Upper lobe of left lung (tissue), 6 donors: ENCODE measurements at places on chromosomes 6 and 20.

DNA sequence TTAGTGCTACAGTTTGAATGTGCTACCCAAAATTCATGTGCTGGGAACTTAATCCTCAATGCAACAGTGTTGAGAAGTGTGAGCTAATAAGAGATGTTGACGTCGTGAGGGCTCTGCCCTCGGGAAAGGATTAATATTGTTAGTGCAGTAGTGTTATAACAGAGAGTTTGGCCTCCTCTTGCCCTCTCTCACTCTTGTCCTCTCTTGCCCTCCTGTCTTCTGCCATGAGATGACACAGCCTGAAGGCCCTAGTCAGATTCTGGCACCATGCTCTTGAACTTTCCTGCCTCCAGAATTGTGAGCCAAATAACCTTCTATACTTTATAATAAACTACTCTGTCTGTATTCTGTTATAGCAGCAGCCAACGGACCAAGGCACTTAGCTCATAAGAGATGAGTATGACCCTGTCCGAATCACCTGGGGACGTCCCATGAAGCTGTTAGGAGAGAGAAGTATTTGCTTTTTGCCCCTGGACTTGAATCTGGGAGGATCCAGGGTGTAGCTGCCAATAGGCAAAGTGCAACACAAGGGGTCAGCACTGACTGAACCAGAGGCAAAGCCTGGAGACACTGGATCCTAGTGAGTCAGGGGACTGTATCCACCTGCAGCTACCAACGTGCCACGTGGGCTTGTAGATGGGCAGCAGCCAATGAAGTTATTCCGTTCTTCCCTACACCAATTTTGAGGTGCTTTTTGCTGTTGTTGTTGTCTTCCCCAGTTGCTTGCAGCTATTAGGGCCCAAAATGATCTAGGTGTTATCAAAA lies 233.7 kb downstream of the THBS2 start:
- no peak for DNase-seq

- DNase-seq: no peak
These were observed 751.5 kb downstream of the EPHA7 start for GRCh38 chr6:92667843-92668242.

- DNase-seq: no peak
These were observed 9.8 kb downstream of the DUSP15 start for GRCh38 chr20:31860390-31861134.

DNA sequence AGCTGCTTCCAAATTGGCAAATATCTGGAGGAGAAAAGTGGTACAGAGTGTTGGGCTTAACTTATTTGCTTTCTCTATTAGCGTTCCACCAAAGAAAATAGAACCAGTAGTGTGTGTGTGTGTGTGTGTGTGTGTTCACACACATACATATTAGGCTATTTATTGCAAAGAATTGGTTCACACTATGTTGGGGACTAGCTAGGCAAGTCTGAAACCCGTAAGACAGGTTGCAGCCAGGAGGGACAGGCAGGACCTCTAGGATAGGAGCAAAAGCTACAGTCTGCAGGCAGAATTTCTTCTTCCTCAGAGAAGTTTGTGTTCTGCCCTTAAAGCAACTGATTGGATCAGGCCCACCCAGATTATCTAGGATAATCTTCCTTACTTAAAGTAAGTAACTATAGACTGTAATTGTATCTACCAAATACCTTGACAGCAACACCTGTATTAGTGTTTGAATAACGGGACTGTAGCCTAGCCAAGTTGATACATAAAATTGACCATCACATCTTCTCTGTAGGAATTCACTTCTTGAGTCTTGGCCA lies 12.8 kb downstream of the KCTD20 start:
- no peak for DNase-seq

DNA sequence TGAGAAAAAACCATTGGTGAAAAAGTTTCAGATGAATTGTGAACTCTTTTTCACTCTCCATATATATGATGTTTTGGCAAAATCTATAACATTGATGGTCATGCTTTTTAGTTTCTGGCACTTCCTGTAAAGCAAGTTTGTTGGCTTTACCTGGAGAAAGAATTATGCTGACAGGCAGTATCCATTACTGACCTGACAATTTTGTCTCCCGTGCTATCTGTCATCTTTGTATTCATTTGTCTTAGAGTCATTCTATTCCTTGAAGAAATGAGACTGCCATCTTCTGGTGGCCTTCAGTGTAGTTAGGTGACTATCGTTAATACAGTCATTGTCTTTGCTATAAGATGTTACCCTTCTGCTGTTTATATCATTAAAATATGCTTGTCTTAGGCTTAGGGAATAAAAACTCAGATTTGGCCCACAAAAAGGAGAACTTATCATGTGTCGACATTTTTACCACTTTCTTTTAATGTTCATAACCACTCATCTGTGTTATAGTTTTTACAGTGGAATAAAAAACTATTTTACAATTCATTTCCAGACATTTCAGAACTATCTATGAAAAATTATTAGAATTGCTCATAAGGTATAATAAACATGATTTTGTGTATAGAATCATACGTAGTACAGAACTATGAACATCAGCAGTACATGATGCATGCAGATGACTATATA lies 707.0 kb downstream of the EPM2A start:
- no peak for DNase-seq
